ENCODE measurements at places on chromosomes 5 and 9.

DNA sequence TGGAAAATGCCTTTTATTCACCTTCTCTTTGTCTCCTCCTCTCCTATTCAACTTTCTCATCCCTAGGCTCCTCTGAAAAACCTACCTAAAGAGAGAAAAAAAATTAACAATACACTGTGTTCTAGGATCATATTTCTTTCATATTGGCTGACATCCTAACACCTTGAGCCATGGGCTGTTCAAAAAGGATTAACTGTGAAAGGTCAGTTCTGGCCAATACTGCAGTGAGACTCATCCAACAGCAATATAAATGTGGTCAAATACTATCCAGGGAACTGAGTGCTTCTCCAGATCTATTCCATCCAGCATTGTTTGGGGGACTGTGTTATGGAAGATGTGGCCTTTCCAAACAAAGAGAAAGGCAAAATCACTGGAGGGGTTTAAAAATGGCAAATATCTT, 131.1 kb upstream of the MOCS2 start:
- no peak for DNase-seq

GRCh38 chr5:1913578-1913977, 30.9 kb upstream of the IRX4 start:
- DNase-seq: no peak

DNA sequence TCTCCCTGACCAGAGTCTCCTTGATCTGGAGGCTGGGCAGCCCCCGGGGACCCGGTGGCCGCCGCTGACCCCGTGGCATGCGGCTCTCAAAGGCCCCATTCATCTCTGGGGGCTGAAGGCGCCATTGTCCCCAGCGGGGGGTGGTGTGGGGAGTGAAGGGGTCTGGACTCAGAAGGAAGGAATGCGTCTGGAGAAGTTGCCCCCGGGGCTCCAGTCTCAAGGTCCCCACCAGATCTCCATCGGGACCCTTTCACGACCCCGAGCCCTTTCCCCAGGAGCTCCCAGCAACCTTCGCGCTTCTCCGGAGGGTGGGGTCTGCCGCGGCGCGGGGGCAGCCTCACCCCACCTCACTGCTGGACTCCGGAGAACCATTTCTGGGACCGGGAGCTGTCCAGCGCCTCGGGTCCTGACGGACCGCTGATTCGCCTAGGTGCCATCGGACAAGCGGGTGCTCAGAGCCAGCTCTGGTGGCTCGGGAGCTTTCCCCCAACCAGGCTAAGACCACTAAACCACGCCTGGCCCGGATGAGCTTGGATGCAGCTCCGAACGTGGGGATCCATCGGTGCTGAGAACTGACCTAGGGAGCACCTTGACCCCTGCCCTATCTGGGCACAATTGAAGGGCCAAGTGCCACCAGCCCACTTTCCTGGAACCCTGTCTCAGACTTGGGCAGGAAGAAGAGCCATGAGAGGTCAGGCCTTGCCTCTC, 5.1 kb upstream of the PCDH1 start:
- DNase-seq: no peak

DNA sequence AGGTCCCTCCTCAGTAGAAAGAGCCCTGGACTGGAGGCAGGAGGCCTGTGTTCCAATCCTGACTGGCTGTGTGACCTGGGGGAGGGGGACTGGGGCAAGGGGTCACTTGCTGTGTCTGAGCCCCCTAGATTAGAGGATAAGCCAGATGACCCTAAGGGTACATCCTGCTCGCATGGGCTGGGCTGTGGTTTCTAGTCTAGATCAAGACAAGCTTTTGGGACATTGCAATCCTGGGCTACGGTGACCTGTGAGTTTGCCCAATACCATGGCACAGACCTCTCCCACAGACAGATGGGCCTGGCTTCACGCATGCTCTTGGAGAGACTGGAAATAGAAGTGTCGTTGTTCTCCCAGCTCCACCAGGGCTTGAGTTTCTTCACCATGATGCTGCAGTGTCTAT, 27.0 kb downstream of the NDUFA8 start:
- no peak for DNase-seq

GRCh38 chr9:93648836-93649235, 72.5 kb downstream of the PHF2 start:
- DNase-seq: no peak

DNA sequence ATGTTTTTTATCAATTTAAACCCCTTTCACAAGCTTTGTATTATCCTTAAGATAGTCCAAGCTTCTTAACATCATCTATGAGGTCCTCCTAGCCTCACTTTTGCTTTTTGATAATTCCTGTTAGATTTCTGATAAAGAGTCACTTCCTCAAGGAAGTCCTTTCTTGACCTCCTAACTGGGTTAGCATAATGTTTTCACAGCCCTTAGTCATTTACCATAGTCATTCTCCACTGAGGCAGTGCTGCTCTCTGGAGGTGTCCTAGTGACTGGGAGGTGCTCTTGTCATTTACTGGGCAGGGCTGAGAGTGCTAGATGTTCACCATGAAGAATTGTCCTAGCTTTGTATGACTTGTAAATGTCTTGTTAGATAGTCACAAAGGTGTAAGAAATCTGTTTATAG, 26.4 kb downstream of the TNPO1 start:
- no peak for DNase-seq

DNA sequence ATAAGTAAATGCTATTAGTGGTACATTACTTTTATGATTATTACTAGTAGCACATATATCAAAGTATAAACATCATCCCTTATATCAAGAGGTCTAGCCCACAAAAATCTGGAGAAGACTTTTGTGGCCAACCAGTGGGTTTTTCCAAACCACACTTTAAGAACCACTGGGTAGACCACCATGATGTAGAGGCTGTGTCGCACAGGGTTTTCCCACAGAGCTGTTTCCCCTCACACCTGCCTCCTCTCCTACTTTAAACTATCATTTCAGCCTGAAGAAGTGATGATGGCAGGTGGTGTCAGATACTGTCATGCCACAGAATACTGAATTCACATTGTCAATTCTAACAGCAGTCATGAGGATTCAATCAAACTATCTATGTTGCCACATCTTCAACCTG, 109.2 kb downstream of the FBXW11 start:
- DNase-seq: no peak

- no peak for DNase-seq
These were observed 800 bp upstream of the KCNN2 start for GRCh38 chr5:114360816-114361723.

DNA sequence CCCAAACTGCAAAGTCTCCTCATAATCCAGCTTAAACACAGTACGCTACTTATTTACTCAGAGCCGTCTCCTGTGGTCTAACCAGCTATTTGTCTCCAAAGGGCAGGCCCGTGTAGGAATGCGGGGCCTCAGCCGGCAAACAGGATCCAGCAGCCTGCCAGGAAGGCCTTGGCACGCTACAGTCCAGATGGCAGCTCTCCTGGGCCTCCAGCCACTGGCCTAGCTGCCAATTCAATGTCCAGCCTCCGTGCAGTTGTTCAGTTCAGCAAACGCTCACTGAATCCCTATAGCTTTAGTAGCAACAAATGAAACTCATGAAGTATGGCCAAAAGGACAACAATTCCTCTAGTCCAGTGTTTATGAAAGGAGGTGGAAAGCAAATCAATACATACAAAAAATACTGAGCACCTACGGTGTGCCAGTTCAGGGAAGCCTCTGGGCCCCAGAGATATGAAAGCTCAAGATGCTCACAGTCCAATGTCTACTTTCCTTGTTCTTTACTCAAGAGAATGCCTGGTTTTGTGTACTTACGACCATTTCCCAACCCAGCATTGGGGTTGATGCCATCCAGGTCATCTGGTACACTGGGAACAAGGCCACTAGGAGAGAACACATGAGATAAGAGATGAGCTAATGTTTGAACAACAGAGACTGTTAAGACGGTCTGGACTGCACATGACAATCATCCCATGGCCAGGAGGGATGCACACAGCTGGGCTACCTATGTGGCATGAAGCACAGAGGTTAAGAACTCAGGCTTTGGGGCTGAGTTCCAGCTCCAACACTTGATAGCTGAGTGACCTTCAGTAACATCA, 8.3 kb downstream of the CDK5RAP2 start:
- DNase-seq: peak; percentile 93

- DNase-seq: peak; percentile 18
These were observed 16.5 kb downstream of the AQP3 start for GRCh38 chr9:33430942-33431341.

DNA sequence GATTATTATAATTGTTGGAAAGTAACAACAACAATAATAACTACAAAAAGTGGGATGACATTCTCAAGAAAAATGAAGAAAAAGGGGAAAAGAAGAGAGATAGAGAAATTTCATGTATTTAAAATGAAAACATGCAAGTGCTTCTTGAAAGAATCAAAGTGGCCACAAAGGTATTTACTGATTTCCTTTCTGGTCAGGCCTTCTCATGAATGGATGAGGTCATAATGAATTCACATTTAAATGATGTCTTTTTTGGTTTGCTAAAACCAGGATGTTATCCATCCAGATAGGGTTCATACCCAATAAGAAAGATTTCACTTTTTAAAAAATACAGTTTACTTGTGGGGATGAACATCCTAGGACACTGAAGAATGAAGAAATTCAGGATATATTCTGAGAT, 446.4 kb upstream of the PTGER4 start:
- DNase-seq: no peak

DNA sequence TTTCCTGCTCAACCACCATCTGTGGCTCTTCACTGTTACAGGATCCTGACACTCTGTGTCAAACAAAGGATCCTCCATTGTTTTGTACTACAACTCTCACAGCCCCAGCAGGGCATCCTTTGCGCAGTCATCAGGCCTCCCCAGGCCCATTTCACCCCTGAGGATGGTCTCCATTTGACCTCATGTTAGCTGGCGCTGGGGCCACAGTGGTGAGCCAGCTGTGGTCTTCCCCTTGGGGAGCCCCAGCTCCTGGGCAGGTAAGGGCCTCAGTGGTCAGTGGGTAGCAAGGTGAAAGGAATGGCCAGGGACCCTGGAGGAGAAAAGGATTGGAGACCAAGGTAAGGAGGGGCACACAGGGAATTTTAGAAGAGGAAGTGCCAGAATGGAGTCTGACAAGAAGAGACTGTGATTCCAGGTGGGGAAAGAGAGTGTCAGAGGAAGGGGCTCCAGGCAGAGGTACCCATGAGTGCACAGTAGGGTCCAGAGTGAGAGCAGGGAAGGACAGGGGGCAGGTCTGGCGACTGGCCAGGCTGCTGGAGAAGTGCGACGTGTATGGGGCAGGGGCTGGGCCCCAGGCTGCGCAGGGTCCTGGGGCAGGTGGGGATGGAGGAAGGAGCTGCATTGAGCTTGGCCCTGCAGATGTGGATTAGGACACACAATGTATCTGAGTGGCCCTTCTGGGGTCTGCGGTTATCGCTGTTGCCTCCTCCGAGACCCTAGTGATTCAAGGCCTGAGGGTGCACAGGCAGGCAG, 109.9 kb downstream of the PHF2 start:
- DNase-seq: no peak

DNA sequence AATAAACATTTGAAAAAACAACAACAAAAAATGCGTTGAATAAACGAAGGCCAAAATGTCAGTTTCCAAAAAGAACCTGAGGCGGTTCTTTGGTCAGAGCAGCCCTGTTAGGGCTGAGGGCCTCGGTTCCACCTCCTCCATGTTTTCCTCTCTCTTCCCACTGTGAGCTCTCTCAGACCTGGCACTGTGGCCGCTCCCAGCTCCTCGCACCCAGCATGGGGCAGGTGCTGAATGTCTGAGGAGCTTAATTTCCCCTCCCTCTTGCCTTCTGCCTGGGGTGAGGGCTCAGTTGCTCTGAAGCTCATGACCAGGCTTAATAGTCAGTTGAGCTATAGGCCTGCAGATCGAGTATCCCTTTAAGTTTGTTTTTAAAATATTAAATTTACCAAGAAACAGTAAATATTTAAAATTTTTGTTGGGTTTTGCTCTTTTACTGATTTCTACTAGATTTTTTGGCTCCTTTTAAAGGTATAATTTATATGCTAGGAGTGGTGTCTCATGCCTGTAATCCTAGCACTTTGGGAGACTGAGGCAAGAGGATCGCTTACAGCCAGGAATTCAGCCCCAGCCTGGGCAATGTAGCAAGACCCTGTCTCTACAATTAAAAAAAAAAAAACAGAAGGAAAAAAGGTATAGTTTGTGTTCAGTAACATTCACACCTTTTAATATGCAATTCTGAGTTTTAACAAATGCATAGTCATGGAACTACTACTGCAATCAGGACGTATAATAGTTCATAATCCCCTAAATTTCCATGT, 28.1 kb downstream of the DAPK1 start:
- DNase-seq: no peak

DNA sequence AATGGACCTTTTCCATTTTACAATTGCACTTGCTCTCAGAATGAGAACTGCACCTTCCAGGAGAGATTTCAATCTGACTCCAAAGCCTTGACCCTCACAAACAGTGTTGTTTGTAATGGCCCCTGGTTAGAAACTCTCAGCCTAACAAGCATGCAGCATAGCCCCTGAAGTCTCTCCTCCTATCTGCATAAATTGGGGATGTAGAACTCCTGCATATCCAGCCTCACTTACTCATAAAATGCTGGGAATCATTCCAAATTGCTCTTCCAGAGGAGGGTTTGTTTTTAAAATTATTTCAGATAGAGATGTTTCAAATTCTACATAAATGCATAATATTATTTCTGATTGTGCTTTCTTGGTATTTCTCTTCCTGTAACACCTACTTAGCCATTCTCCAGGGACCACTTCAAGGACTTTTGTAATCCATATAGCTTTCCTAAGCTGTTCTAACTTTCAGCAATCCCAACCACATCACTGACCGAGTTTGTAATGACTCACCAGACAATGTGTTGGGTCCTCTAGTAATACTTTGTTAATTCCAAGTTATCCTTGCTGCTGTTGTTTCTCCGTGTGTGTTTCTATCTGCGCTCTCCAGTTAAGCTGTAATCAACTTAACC, 143.8 kb upstream of the CCDC152 start:
- no peak for DNase-seq

GRCh38 chr9:89562186-89562814, 42.5 kb upstream of the GADD45G start:
- no peak for DNase-seq

- DNase-seq: no peak
These were observed 228.9 kb upstream of the IRX4 start for GRCh38 chr5:2111569-2112105.

- no peak for DNase-seq
These were observed 39.7 kb upstream of the IL7R start for GRCh38 chr5:35816881-35817521.

DNA sequence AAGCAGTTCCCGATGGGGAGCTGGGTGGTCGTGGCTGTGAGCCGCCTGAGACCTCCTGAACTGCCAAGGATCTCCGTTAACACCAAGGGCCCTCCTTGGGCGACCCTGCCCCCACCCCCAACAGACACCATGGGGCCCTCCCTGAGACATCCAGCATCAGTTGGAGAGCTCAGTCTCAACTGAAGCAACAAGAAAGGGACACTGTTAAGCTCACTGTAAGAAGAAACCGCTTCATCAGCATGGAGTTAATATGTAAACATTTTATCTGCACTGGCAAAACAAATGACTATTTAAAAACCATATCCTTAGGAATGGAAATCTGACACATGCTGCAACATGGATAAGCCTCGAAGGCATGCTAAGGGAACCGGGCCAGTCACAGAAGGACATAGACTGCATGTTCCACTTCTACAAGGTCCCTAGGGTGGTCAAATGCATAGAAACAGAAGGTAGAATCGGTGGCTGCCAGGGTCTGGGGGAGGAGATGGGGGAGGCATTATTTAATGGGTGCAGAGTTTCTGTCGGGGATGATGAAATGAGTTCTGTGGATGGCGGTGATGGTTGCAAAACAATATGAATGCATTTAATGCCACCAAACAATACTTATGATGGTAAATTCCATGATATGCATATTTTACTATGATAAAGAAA, 47.4 kb downstream of the ROR2 start:
- DNase-seq: no peak
